ENCODE measurements at places on chromosomes 7 and 10. TPM values are rescaled to one million over a fixed set of nuclear protein-coding genes. Genes with fewer than 3 reads are reported as not detected.

DNA sequence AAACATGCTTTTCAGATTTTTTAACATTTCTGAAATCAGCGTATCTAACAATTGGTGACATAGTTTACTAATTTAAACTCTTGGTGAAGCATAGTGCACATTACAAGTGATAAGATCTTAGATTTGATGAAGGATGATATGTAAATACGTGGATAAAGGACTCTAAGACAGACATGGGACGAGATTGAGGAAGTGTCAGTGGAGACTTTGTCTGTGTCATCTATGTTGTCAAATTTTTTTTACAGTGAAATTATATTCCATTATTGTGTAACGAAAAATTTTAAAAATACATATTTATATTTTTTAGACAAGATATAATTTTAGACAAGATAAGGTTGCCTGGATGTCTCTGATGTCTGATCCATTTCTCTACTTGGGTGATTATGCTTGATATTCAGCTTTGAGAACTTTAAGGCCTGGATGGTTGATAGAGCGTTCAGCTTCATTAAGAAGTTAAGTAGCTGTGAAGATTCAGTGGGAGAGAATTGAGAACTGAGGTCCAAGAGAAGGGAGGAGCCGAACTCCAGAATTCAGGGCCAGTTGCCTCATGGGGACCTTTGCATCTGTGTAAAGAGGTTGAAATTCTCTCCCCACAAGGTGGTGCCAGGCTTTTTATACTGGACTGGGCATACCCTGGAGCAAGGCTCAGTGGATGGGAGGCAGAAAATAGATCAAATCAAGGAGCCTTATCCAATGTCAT, 62.7 kb downstream of the KAT6B start:
- peaks cover 11% of the 10 kb centered on the region for H3K4me1 ChIP-seq
- no peak overlapping the region for H3K4me3 ChIP-seq
- no peak for DNase-seq
- H3K27me3 ChIP-seq = no peaks in the 10 kb centered on the region

DNA sequence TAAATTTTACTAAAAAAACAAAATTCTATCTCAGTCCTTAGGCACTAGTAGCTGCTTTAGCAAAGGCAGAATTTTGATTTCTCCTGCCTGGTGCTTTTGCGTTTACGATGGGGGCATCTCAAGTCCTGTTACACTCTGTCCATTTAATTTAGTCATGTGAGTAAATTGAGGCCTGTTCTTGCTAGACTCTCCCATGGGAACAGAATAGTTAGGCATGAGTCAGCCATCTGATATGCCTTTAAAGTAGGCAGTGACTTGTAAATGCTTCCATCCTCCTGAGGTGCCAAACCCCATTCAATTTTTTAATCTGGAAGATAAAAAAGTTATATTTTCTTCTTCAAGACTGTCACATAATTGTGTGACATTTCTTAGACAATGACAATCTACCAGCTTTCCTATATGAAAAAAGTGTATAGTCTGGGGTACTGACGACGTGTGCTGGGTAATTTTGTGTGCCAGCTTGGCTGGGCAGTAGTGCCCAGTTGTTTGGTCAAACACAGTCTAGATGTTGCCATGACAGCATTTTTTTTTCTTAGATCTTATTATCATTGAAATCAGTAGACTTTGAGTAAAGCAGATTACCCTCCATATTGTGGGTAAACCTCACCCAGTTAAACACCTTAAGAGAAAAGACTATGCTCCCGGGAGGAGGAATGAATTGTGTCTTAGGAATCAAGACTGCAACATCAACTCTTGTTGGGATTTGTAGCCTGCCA, 603.4 kb downstream of the SORCS1 start:
- no peaks in the 10 kb centered on the region for H3K27me3 ChIP-seq
- H3K36me3 ChIP-seq = no peaks in the 10 kb centered on the region
- DNase-seq = no peak
- no peak overlapping the region for H3K27ac ChIP-seq
- H3K4me1 ChIP-seq = no peaks in the 10 kb centered on the region

- H3K4me1 ChIP-seq = peaks cover 54% of the 10 kb centered on the region
- H3K36me3 ChIP-seq = peaks cover 63% of the 10 kb centered on the region
- peak overlapping the region; percentile 61 for H3K4me3 ChIP-seq
- no peak for DNase-seq
- no peaks in the 10 kb centered on the region for H3K27me3 ChIP-seq
These were observed 14.9 kb downstream of the CARD11 start for GRCh38 chr7:3028758-3029093.

GRCh38 chr10:12606461-12606860, 257.1 kb downstream of the CAMK1D start:
- H3K4me3 ChIP-seq = peak overlapping the region; percentile 80
- H3K27me3 ChIP-seq = no peaks in the 10 kb centered on the region
- H3K27ac ChIP-seq = peak overlapping the region; percentile 96
- H3K4me1 ChIP-seq = peaks cover 17% of the 10 kb centered on the region
- no peaks in the 10 kb centered on the region for H3K36me3 ChIP-seq

DNA sequence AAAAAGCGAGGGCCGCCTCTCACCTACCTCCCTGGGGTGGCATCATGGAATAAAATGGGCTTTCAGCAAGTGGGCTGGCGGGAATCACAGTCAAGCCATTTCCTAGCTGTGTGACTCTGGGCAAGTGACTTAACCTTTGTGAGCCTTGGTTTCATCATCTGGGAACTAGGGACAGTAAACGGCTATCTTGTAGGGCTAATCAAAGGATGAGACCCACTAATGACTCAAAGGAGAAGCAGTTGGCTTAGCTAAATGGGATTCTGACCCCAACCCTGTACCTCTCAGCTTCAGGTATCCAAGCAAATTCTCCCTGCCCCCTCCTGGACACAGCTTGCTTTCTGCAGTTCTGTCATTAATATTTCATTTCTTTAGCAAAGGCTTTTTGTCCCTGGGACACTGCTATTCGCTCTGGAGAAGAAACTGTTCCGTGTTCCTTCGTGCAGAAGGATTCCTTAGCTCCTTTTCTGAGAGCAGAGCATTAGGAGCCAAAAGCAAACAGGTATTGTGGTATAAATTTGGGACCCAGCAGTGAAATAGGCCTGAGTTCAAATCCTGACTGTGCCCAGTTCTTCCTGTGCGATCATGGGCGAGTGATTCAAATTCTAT, 25.9 kb downstream of the TRIM8 start:
- no peak overlapping the region for H3K4me3 ChIP-seq
- no peak overlapping the region for H3K27ac ChIP-seq
- H3K36me3 ChIP-seq = no peaks in the 10 kb centered on the region
- H3K27me3 ChIP-seq = no peaks in the 10 kb centered on the region

DNA sequence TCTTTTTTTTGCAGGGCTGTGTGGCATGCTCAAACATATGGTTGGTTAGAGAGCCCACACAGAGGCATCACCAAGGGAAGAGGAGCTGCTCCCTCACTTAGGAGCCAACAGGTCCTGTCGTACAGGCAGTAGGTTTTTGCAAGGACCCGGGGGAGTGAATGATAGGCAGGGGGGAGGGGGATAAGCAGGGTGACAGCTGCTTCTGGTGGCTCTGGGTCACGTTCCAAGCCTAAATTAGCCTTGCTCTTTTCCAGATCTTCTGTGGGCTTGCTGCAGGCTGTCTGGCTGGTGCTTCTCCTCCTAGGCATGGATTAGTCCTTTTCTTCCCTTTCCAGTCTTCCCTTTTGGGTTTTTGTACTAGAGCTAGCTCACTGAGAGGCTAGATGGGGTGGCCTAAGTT, 117.7 kb upstream of the PODXL start:
- H3K36me3 ChIP-seq = no peaks in the 10 kb centered on the region
- H3K4me1 ChIP-seq = no peaks in the 10 kb centered on the region
- no peak overlapping the region for H3K27ac ChIP-seq
- no peak overlapping the region for H3K4me3 ChIP-seq

DNA sequence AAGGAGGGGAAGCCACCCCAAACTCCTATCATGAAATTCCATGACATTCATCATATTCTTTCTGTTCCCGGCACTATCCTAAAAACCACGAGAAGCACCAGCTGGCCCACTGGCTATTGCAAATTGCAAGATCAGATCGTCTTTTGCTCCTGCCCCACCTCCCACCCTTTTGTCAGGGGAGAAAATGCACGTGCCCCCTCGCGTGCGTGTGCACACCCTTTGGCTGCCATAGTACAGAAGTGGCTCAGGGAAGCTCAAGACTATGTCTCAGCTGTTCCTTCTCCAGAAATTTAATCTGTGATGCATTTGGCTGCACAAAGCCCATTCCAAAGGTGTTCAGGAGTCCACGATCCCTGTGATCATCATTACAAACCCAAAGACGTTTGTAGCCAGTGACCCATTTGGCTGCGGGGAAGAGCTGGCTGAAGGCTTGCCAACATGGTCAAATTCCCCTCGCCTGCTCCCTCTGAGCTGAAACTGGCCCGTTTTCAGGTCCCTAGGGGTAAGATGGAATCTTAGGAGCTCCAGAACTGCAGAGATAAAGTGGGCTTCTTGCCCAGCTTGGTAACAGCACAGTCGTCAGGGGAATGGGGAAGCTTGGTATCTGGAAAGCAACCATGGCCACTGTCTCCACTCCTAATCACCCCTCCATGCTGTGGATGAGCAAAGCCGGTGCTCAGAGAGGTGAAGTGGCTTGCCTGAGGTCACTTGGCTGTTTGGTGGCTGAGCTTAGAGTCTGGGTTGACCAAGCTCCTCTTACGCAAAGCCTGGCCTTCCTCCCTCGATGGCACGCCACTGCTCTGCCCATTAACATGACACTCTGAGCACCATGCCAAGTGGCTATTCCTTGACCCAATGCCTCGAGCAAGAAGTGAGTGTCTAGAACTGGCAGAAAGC, 155.4 kb downstream of the NEURL1 start:
- no peak overlapping the region for H3K4me3 ChIP-seq
- no peak for DNase-seq
- no peaks in the 10 kb centered on the region for H3K27me3 ChIP-seq
- no peak overlapping the region for H3K27ac ChIP-seq

GRCh38 chr10:84415539-84416244, 87.3 kb downstream of the CCSER2 start:
- H3K27ac ChIP-seq = no peak overlapping the region
- no peaks in the 10 kb centered on the region for H3K27me3 ChIP-seq
- DNase-seq = no peak
- H3K4me1 ChIP-seq = peaks cover 21% of the 10 kb centered on the region
- peaks cover 85% of the 10 kb centered on the region for H3K36me3 ChIP-seq
- no peak overlapping the region for H3K4me3 ChIP-seq

DNA sequence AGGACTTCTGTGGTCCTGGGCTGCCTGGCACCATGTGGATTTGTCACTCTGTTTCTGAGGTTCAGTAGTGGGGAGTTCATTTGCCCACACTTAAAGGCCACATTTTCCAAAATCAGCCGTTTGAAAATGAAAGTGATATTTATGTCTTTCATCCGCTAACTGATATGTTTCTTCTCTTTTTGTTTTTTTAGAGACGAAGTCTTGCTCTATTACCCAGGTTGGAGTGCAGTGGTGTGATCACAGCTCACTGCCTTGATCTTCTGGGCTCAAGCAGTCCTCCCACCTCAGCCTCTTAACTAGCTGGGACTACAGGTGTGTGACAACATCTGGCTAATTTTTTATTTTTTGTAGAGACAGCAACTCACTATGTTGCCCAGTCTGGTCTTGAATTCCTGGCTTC, 58.6 kb downstream of the EBLN1 start:
- H3K4me3 ChIP-seq = no peak overlapping the region
- no peak overlapping the region for H3K27ac ChIP-seq
- H3K4me1 ChIP-seq = peaks cover 11% of the 10 kb centered on the region

DNA sequence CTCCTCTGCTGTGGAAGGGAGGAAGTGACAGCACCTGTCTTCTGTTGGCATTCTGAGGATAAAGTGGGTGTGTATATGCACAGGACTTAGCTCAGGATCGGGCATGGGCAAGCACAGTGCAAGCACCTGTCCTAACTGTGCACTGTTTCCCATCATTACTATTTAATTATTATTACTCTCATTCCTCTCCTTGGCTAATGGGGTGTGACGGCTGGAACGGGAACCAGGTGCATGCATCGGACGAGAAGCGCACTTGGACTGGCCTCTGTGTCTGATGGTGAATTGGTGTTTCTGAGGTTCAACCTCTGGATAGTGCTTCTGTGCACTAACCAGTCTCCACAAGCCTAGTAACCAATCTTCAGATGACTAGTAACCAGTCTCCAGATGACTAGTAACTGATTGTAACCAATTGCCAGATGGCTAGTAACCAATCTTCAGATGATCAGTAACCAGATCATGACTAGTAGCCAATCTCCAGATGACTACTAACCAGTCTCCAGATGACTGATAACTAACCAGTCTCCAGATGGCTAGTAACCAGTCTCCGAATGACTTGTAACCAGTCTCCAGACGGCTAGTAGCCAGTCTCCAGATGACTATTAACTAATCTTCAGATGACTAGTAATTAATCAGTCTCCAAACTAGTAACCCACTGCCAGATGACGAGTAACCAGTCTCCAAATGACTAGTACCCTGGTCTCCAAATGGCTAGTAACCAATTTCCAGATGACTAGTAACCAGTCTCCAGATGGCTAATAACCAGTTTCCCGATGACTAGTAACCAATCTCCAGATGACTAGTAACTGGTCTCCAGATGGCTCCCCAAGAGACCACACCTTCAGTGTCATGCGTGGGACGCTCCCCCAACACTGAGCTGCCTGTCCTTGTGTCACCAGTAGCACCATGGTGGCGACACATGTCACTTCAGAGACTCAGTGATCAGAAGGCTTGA, 85.8 kb downstream of the PAXIP1 start:
- no peak for DNase-seq
- H3K27ac ChIP-seq = no peak overlapping the region
- H3K4me1 ChIP-seq = peaks cover 4% of the 10 kb centered on the region
- peaks cover 19% of the 10 kb centered on the region for H3K27me3 ChIP-seq

GRCh38 chr10:3635211-3635671, 149.8 kb downstream of the KLF6 start:
- no peak overlapping the region for H3K27ac ChIP-seq
- no peak for DNase-seq
- peaks cover 4% of the 10 kb centered on the region for H3K4me1 ChIP-seq
- no peak overlapping the region for H3K4me3 ChIP-seq

DNA sequence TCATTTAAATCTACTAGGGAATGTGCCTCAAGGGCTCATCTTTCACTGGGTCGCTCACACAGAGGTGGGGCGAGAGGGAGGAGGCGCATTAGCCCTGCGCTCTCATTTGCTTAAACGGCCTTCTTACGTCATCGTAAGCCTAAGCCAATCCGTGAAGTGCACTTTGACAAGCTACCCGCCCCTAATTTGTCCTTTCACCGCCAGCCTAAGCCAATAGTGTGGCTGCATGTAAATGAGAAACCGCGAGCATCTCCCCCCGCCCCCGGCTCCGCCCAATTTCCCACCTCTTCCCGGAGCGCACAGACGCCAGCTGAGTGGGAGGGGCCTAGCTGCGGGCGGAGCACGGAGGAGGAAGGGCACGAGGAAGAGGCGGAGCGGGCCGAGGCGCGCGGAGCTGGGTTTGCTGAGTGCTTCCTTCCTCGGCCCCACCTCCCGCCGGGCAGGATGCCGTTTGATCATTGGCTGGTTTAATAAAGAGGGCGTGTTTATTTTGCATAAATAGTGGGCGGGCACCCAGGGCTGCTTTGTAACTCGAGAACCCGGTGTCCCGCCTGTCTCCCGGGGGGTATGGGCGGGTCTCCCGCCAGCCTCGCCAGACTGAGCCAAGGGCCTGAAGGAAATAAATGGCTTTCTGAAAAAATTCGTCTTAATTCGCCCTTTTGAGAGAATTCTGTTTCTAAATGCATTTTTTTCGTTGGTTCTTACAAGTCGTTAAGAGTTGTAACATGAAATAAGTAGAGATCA, 289.6 kb upstream of the NFE2L3 start:
- H3K4me1 ChIP-seq = peaks cover 22% of the 10 kb centered on the region
- peaks cover 10% of the 10 kb centered on the region for H3K36me3 ChIP-seq
- peak; percentile 98 for DNase-seq
- H3K4me3 ChIP-seq = peak overlapping the region; percentile 65
- peaks cover 69% of the 10 kb centered on the region for H3K27me3 ChIP-seq

GRCh38 chr7:159158888-159159405, 14.3 kb upstream of the VIPR2 start:
- H3K27ac ChIP-seq = no peak overlapping the region
- H3K4me1 ChIP-seq = no peaks in the 10 kb centered on the region
- peaks cover 4% of the 10 kb centered on the region for H3K27me3 ChIP-seq
- H3K4me3 ChIP-seq = no peak overlapping the region
- H3K36me3 ChIP-seq = no peaks in the 10 kb centered on the region

The CARD11 gene
- 108 TPM for total RNA-seq

The SLC29A4 gene
- total RNA-seq = 0.45 TPM

The TUBB8 gene
- not detected for total RNA-seq
